ENCODE measurements at places on chromosomes 3 and 15. TPM values are rescaled to one million over a fixed set of nuclear protein-coding genes. Genes with fewer than 3 reads are reported as not detected.

DNA sequence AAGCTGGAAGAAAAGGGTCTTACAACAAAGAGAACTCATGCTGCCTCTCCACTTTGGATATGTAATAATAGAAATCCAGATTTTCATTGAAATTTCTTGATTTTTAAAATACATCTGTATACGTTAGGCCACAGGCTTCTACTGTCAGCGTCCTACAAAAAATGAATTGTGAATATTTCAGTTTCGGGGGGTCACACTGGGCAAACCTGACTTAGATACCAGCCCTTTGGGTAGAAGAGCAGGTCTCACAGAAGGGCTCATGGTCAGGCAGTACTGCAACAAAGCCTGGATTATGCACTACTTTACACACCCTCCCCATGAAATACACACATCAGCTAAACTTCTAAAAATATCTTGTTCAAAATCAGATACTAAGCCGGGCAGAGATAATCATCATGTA, 294.5 kb downstream of the FHIT start:
- DNase-seq: no peak

DNA sequence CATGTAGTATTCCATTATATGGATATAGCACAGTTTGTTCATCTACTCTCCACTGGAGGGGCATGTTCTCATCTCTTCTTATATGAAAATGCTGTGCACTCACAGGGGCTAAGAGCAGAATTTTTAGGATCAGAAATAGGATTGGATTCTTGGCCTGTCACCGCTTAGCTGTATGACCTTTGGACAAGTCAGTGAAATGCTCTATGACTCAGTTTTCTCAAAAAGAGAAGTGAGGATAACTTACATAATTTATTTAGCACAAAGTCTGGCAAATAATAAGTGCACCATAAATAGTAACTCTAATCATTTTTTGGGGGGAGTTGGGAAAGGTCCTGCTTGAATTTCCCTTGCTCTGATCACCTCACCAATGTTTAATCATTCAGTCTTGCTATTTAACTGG, 103.7 kb upstream of the LRIG1 start:
- no peak for DNase-seq

- DNase-seq: no peak
These were observed 22.5 kb upstream of the GABRR3 start for GRCh38 chr3:98057631-98058030.

DNA sequence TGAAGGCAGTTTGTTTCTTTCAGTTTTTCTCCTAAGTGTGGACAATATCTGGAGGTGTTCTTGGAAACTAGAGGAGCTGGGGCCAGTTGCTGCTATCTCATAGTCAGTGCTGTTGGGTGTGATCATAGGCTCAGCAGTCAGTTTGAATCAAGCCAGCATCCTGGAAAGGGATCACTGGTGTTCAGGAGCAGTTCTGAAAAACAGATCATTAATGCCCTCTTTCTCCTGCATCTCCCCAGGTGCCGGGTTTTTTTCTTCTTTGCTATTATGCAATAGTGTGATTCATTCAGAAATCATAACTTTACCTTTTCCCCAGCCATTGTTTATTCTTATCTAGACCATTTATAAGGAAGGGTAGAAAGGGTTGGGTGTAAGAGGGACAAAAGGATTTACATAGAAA, 24.0 kb downstream of the LNP1 start:
- no peak for DNase-seq

DNA sequence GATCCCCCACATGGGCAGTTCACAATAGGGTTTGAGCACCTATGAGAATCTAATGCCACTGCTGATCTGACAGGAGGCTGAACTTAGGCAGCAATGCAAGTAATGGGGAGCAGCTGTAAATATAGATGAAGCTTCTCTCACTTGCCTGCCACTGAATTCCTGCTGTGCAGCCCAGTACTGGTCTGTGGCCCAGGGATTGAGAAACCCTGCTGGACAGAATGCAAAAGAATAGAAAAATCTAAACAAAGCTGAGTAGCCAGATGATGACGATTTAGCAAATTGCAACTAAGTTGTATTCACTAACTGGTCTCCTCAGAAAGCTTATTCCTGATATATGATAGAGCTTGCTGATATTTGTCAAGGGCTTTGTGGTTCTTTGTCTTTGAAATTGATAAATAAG, 34.3 kb upstream of the APH1B start:
- no peak for DNase-seq

GRCh38 chr3:42701371-42702065, 1.1 kb downstream of the HHATL start:
- peak; percentile 75 for DNase-seq

DNA sequence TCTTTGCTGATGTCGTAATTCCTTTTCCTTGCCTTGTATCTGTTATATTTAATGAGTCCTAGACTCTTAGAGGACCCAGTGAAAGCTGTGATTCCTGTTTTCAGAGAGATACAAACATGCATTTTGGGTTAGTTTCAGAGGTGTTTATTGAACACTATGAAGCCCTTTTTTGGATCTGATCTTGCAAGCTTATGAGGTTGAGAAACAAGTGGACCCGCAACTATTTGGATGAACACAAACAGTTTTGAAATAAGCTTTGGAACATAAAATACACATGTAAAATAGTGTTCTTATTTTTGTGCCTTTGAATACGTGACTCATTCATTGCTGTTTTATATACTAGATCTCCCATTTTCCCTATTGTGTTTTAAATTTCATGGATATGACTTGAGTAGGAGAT, 33.5 kb downstream of the SNRK start:
- no peak for DNase-seq

DNA sequence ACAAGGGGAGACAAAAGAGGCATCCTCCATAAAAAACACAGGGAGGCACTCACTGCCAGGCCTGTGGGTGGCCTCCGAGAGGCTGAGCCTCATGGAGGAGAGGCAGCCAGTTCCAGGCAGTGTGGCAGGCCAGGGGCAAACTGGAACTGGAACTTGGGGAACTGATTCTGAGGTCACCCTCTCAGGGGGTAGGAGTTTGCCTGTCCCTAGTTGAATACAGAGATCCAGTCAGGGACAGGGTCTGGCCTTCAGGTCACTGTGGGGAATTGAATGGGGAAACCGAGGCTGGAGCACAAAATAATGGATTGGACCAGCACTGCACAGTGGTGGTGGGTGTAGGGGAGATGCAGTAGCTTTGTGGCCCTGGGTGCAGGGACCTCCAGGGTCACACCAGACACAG, 58.7 kb downstream of the TPRA1 start:
- no peak for DNase-seq

DNA sequence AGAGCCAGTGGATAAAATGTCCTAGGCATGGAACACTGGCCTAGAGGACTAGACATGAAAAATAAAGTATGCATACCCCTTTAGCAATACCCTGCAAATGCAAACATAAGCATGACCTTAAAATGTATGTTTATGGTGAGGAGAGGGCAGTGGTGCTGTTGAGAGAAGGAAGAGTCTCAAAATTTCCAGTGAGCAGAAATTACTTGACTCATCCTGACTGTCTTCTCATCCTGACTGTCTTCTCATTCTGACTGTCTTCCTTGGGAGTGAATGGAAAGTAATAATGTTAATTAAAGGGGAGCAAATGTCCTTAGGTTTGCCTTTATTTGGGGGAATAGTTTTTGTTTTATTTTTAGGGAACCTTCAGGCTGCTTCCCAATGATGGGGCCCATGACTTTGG, 121.5 kb upstream of the GALNT15 start:
- DNase-seq: no peak

DNA sequence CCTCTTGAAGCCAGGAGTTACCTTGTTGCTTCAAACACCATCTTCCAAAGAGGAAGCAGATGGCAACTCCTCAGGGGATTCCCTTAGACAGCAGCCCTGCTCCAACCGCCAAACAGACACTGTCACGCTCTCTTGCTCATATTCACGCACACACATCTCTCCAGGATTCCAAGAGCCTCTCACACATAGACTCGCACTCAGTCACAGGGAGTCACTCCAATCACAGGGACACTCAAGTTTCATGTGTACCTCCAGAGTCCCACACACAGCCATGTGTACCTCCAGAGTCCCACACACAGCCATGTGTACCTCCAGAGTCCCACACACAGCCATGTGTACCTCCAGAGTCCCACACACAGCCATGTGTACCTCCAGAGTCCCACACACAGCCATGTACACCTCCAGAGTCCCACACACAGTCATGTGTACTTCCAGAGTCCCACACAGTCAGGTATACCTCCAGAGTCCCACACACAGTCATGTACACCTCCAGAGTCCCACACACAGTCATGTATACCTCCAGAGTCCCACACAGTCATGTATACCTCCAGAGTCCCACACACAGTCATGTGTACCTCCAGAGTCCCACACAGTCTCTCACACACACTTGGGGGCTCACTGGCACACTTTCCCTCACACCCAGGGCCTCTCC, 6.1 kb downstream of the VWA5B2 start:
- DNase-seq: no peak

GRCh38 chr3:37499061-37499785, 324.8 kb upstream of the LRRFIP2 start:
- DNase-seq: no peak

DNA sequence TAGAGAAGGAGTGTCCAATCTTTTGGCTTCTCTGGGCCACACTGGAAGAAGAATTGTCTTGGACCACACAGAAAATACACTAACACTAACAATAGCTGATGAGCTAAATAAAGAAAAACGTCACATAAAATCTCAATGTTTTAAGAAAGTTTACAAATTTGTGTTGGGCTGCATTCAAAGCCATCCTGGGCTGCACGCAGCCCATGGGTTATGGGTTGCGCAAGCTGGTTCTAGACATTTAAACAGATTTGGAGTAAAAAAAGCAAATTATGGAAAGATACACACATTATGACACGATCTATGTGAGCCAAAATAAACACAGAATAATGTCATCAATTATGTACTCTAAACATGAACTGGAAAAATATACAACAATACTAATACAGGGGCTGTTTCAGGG, 703.3 kb upstream of the LMCD1 start:
- DNase-seq: no peak

DNA sequence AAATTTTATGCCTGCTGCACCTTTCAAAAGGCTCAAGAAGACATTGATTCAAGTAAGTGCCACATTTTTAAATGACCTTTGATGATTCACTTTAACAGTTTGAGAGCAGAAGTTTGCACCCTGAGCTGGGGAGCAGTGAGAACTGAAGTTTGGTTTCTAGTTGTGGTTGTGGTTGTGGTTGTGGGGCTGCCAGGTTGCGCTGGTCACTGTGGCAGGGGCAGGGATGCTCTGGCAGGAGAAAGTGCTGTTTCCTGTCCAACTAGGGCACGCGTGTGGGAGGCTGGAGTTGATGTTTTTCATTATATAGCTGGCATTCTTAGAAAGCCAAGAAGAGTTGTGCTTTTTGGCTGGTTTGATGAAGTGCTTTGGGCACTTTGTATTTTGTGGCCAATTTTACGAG, 339.7 kb upstream of the NR2F2 start:
- DNase-seq: no peak

- DNase-seq: no peak
These were observed 49.5 kb upstream of the SEC13 start for GRCh38 chr3:10370429-10370828.

- no peak for DNase-seq
These were observed 643.7 kb upstream of the NAALADL2 start for GRCh38 chr3:174215456-174215855.

GRCh38 chr15:84904419-84904818, 20.0 kb downstream of the SLC28A1 start:
- DNase-seq: no peak

DNA sequence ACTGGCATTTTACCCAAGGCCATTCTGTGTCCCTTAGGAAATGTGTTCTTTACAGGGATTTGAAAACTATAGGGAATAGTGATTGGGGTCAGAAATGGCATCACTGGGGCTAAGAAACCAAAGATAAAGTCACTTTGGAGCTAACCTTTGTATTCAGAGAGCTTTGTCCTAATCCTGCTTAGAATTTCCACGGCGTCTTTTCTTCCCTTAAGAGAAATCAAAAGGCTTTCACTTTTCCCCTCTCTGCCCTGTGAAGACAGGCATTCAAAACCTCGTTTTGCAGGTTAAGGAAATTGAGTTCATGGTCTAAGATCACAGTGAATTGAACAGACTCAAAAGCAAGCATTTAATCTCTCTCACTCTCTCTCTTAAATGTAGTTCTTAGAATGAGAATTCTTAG, 182.5 kb downstream of the VGLL4 start:
- DNase-seq: no peak

DNA sequence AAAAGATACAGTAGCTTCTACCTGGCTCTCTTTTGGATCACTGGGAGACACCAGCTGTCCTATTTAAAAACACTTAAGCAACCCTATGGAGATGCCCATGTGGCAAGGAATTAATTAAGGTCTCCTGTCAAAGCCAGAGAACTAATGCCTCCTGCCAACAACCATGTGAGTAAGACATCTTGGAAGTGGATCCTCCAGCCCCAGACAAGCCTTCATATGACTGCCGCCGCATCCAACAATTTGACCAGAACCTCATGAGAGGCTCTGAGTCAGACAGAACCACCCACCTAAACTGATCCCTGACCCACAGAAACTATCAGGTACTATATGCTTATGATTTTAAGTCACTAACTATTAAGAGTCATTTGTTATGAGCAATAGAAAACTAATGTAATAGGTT, 22.3 kb downstream of the IFT80 start:
- DNase-seq: no peak

DNA sequence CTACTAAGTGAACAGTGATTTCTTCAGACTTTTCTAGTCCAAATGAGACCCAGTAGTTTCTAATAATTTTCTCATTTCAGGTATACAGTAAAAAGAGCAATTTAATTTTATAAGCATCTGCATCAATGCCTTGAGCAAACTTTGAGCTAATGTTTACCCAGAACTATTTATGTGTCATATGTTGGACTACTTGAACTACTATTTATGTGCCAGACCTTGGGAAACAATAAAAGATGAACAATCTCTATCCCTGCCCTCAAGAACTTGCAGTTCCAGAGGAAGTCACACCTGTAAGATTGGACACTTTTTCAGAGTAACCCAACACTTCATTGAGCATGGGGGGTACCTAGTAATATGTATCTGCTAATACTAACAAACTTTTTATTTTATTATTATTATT, 2.3 kb upstream of the UBE3A start:
- no peak for DNase-seq

- DNase-seq: no peak
These were observed 53.6 kb downstream of the GHSR start for GRCh38 chr3:172394692-172395091.

DNA sequence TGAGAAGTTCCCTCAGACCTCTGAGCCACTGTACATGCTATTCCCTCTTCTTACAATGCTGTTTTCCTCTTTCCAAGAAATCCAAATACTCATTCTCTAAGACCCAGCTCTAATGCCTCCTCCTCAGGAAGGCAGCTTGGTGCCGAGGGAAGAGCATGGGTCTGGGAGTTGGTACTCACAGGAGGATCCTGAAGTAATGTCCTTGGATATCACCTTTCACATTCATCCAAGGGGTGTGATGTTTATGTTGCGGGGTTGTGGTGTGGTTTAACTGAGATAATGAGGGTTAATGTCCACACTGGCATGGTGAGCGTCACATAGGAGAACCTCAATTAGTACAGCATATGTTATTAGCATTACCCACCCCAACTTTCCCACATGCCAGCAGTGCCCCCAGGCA, 31.9 kb downstream of the MYL3 start:
- DNase-seq: no peak

GRCh38 chr3:99862208-99862607, 44.5 kb downstream of the CMSS1 start:
- DNase-seq: no peak

Gene CDCP1
- 0.26 TPM for total RNA-seq

Gene GABRR3
- total RNA-seq: not detected

Gene LMAN1L
- total RNA-seq: not detected

Gene DNASE1L3
- total RNA-seq: 1.6 TPM

Gene CFAP91
- total RNA-seq: 0.23 TPM

Gene IL17RE
- total RNA-seq: 0.74 TPM

Gene STX19
- not detected for total RNA-seq

Gene CCPG1
- 31.5 TPM for total RNA-seq
